ENCODE measurements at places on chromosomes 2 and 18.

DNA sequence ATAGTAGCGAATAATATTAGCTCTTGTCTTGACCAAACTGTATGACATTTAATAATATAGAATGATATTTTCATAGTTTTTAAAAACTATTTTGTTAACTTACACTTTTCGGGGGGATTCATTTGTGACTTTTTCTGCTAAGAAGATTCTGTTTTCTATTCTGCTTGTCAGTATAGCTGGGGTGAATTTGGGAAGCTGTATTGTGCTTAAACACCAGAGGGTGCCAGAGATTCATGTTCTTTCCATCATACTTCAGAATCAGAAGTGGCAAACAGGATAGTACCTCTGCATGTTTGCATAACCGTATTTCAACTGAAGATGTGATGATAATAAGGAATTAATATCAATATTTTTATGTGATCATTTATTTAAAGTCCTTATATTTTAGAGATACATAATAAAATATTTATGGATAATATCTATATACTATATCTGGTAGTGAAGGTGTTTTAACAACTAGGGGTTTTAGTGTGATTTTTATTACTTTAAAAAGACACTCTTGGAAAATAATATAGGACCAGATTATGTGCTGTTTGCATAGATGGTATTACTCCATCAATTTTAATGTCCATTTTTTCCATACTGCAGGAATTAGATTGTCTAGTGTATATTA, 81.0 kb downstream of the TAF4B start:
- peak; percentile 17 for DNase-seq

DNA sequence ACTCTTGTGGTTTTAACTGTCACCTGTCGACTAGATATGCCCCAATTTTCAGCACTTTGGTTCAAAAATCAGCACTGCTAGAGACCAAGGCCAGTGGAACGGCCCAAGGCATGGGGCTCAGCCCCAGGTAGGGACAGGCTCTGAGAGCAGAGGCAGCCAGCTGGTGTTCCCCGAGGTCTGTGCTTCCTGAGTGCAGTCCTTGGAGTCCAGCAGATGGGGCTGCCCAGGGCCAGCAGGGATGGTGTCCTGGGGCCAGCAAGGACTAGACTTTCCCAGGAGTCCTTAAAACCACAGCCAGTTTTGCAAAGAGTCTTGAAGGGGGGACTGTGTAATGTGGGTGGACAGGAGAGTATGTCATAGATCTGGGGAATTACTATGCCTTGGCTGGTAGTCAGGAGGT, 56.3 kb downstream of the POMC start:
- DNase-seq, result no peak

GRCh38 chr2:100959225-100959880, 42.7 kb upstream of the RPL31 start:
- no peak for DNase-seq

DNA sequence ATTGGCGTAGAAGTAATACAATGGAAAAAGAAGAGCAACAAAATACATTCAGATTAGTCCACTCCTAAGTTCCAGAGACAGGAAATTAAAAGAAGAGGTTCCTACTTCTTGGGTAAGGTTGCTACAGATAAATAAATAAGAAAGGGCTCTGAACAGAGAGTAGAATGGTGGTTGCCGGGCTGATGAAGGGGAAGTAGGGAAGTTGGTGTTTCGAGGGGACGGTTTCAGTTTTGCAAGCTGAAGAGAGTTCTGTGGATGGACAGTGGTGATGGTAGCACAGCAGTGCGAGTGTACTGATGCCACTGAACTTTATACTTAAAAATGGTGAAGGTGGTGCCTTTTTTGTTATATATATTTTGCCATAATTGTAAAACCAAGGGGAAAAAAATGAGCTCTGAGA, 48.2 kb downstream of the CABYR start:
- DNase-seq, result no peak

GRCh38 chr18:76823587-76824011, 1.2 kb downstream of the ZNF236 start:
- DNase-seq, result no peak

DNA sequence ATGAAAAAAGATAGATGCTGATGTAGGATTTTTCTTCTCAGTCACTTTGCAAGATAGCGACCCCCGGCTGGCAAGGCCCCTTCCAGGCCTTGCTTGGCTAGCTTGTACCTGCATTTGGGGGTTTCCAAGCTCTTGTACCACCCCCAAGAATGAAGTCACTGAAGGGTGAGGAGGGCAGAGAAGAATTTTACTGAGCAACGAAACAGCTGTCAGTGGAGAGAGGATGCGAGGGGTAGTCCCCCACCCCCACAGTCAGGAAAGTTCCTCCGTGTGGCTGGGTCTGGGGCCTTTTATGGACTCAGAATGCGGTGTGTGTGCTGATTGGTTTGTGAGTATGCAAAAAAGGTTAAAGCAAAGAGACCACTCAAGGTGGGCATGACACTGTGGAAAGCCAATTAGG, 382.0 kb downstream of the GPD2 start:
- no peak for DNase-seq

- no peak for DNase-seq
Measured at GRCh38 chr18:73948497-73948896, 199.1 kb downstream of the FBXO15 start.

DNA sequence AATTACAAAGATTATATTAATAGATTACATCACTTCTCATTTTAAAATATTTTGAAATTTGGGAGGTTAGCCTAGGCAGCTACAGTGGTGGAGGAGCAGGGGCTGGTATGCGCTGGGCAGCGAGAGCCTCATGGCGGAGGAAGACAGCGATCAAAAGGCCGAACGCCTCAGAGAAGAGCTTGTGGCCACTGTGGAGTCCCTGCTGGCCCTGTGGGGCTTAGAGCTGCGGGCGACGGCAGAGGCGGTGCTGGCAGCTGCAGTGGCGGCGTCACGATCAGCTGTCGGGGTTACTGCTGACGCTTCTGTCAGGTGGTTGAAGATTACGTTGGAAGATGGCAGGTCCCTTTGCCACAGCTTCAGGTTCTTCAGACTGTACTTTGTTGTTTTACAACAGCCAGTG, 87.4 kb downstream of the ROCK2 start:
- DNase-seq, result no peak

GRCh38 chr18:59607078-59607379, 90.2 kb downstream of the CCBE1 start:
- no peak for DNase-seq

DNA sequence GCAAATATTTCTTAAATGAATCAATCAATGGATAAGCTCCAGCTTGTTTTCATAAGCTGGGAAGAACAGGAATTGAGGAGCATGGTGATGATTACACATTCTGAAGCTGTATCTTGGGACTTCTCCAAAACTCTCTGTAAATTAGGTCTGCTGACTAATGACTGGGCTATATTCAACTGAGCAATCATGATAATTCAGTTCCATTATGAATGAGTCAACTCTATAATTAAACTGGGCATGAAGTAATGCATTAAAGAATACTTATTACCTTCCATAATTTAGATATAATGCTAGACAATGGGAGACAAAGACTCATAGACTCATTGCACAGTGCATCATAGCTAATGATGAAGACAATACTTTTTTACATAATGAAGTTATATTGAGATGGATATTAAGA, 207.4 kb downstream of the CBLN2 start:
- no peak for DNase-seq

DNA sequence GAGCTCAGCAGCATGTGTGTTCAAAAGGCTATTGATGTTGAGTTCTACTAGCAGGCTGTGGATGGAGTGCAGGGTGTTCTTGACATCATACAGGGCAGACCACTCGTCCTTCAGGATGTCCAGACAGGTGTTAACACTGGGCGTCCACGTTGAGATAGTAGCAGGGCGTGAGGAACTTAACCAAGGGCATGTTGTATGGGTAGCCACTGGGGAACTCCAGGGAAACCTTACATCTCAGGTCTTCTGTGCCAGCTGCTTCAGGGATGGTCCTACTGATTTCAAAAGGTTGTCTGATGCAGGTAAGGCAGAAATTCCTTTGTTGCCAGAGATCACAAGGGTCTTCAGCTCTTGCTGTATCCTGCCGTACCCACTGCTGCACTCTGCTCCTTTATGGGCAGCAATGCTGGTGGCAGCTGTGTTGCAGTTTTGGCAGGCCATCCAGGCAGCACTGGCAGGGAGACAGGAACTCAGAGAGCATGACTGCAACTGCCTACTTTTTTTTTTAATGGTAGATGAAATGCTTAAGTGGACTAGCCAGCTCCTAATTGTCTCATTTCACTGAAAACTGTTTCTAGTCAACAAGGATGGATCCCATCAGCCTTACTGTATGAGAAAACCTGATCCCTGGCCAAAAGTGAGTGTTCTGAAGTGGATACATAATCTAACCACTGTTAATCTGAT, 32.4 kb upstream of the RBBP8 start:
- no peak for DNase-seq

DNA sequence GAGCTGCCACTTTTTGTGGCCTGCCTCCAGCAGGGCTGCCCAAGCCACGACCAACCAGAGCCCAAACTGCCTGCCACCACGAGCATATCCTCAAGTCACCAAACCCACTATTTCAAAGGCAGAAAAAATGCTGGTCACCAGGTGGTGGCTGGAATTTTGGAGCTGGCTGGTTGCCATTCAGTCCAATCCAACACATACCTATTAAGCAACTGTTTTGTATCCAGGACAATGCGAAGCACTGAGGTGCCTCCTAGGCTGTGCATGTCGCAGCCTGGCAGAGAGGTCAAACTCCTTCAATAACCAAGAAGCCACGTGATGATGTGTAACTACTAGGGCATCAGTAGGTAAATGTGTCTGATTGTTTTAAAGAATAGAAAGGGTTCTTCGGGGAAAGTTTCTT, 108.3 kb upstream of the PPP1CB start:
- DNase-seq, result no peak

DNA sequence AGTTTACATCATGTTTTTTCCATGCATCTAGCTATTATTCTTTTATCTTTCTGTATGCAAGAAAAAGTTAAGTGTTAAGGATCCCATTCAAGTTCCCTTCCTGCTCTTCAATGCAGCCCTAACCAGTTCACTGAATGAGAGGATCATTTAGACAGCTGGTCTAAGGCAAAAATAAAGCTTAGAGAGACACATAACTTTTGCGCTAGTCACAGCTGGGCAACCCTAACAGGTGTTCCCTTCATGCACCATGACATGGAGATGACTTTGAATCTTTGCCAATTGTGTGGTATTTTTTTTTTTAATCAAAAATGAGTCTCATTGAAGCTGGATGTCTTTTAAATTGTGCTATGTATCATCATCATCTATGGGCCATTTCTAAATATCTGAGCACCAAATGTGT, 393.8 kb upstream of the CYRIA start:
- DNase-seq, result no peak

- DNase-seq, result no peak
Measured at GRCh38 chr2:223621901-223622300, 19.7 kb upstream of the SCG2 start.

DNA sequence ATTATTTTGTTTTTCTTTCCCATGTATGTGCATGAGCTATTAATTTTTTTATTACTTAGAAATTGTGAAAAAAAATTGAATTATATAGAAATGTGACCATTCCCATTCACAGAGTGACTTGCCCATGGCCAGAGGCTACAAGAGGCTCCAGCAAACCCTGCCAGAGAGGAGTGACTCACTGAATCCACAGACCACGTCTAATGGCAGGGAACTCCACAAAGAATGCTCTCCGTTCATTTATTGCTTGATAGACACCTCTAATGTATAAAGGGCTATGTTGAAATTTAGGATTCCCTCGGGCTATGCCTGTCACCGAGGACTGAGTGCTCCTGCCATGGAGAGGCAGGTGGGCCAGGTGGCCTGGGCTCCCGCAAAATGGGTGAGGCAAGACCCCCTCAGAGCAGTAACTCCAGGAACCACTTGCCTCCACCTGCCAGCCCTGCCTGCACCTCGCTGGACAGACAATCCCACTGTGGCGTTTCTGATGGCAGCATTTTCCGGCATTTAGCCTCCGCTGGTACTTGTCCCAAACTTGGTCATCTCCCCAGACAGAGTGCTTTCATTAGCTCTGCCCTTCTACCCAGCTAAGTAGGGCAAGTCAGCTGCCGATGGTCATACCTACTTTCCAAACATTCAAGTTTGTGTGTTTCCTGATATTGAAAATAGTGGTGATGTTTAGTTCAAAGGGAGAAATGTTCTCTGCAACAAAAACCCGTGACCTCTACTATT, 200.3 kb downstream of the PRKCE start:
- no peak for DNase-seq

- no peak for DNase-seq
Measured at GRCh38 chr2:209512971-209513370, 89.1 kb downstream of the MAP2 start.

GRCh38 chr2:176088048-176088936, 4.2 kb upstream of the HOXD13 start:
- DNase-seq, result no peak

DNA sequence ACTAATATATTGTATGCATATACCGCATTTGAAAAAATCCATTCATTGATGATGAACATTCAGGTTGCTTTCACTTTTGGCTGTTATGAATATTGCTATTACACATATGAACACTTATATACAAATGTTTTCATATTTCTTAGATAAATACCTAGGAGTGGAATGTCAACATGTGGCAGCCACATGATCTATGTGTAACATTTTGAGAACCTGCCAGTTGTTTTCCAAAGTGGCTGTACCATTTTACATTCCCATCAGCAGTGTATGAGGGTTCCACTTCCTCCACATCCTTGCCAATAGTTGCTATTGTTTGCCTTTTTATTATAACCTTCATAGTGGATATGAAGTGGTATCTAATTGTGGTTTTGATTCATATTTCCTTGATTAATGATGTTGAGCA, 40.5 kb downstream of the CCDC85A start:
- DNase-seq, result no peak

DNA sequence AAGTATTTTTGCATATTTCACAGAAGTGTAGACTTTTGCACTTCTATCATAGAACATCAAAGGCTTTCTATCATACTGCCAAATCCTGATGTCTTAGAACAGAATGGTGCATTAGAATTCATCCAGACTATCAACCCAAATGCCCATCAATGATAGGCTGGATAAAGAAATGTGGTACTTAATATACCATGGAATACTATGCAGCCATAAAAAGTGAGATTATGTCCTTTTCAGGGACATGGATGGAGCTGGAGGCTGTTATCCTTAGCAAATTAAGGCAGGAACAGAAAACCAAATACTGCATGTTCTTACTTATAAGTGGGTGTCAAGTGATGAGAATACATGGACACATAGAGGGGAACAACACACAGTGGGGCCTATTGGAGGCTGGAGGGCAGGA, 150.2 kb downstream of the PHLPP1 start:
- no peak for DNase-seq

DNA sequence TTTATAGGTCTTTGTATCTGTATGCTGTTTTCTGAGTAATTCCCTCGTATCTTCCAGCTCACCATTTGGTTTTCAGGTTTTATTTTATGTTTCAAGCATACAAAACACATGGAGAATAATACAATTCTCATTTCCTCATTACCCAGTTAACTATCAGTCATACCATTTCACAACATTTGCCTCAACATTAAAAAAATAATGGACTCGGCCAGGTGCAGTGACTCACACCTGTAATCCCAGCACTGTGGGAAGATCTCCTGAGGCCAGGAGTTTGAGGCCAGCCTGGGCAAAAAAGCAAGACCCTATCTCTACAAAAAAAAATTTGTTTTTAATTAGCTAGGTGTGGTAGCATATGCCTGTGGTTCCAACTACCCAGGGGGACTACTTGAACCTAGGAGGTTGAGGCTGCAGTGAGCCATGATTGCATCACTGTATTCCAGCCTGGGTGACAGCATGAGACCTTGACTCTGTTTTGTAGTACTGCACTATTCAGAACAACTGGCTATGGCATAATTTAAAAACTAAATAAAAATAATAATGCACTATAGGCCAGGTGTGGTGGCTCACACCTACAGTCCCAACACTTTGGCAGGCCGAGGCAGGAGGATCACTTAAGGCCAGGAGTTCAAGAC, 20.3 kb downstream of the NPC1 start:
- no peak for DNase-seq

- no peak for DNase-seq
Measured at GRCh38 chr2:112483042-112483473, 1.1 kb downstream of the TTL start.
